ENCODE measurements at places on chromosomes 7 and 10.

- no peak overlapping the region for H3K4me3 ChIP-seq
- H3K4me1 ChIP-seq: peaks cover 16% of the 10 kb centered on the region
- no peaks in the 10 kb centered on the region for H3K27me3 ChIP-seq
- no peak for DNase-seq
- no peaks in the 10 kb centered on the region for H3K36me3 ChIP-seq
Measured at GRCh38 chr7:30934732-30935568, 23.3 kb downstream of the AQP1 start.

DNA sequence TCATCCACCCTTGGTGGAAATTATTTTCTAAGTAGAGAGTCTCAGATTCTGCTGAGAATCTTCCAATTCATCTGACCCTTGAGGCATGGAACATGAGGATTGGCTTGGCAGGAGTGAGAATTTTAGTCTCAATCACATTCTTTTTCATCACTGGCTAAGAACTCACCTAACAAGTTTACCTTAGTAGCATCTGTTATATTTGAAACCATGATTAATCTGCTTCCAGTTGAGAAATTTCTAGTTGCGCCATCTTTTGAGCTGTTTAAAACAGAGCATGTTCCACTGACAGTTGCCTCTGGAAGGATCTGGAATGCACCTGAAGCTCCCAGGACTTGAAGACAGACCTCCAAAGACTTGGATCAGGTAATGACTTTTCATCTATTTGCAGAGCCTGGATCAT is at the start of gene LIPK:
LIPK (plus strand) TSS at position 292 of the 400 bp plus-strand sequence. CDS start 18,295 bp downstream, outside the sequence.
- no peaks in the 10 kb centered on the region for H3K4me1 ChIP-seq
- H3K27ac ChIP-seq: no peak within 1 kb of the TSS
- H3K27me3 ChIP-seq: no peaks in the 10 kb centered on the region
- no peak for DNase-seq
- H3K4me3 ChIP-seq: no peak within 1 kb of the TSS

DNA sequence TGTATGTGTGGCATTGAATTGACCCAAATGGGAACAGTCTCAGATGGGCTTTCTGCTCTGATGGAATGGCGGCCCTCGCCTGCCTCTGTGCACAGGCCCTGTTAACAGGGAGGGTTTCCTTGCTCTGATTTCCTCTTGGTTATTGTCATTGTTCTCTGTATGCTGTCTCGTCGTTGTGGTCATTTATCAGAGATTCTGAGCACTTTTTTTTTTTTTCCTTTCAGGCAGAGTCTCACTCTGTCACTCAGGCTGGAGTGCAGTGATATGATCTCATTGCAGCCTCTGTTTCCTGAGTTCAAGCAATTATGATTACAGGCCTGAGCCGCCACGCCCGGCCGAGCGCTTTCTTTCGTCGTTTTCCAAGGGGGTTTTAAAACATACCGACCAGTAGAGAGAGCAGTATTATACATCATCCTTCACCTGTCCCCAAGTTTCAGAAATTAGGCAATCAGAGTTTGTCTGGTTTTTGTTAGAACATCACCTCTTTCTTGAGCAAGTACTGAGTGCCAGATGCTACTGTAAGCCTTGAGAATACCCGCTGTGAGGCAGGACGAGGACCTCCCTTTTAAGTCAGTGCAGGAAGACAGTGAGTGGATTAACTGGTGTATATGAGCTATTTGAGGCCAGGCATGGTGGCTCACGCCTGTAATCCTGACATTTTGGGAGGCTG is 6.5 kb downstream of the CHST12 start:
- no peaks in the 10 kb centered on the region for H3K27me3 ChIP-seq
- H3K36me3 ChIP-seq: no peaks in the 10 kb centered on the region
- peak overlapping the region; percentile 57 for H3K27ac ChIP-seq
- H3K4me3 ChIP-seq: no peak overlapping the region
- DNase-seq: no peak
- H3K4me1 ChIP-seq: peaks cover 78% of the 10 kb centered on the region

- H3K4me1 ChIP-seq: peaks cover 43% of the 10 kb centered on the region
- no peak overlapping the region for H3K27ac ChIP-seq
- no peak for DNase-seq
- no peaks in the 10 kb centered on the region for H3K36me3 ChIP-seq
- H3K27me3 ChIP-seq: peaks cover 10% of the 10 kb centered on the region
- no peak overlapping the region for H3K4me3 ChIP-seq
Measured at GRCh38 chr10:123999261-123999660, 94.1 kb downstream of the CHST15 start.

GRCh38 chr10:96267234-96267705 is 4.1 kb downstream of the BLNK start:
- H3K4me3 ChIP-seq: no peak overlapping the region
- H3K27me3 ChIP-seq: no peaks in the 10 kb centered on the region
- no peak for DNase-seq
- H3K36me3 ChIP-seq: no peaks in the 10 kb centered on the region

GRCh38 chr10:86310702-86311101 is 55.9 kb downstream of the GRID1 start:
- no peaks in the 10 kb centered on the region for H3K27me3 ChIP-seq
- no peak for DNase-seq
- H3K36me3 ChIP-seq: no peaks in the 10 kb centered on the region
